ENCODE measurements at places on chromosomes 4 and X.

DNA sequence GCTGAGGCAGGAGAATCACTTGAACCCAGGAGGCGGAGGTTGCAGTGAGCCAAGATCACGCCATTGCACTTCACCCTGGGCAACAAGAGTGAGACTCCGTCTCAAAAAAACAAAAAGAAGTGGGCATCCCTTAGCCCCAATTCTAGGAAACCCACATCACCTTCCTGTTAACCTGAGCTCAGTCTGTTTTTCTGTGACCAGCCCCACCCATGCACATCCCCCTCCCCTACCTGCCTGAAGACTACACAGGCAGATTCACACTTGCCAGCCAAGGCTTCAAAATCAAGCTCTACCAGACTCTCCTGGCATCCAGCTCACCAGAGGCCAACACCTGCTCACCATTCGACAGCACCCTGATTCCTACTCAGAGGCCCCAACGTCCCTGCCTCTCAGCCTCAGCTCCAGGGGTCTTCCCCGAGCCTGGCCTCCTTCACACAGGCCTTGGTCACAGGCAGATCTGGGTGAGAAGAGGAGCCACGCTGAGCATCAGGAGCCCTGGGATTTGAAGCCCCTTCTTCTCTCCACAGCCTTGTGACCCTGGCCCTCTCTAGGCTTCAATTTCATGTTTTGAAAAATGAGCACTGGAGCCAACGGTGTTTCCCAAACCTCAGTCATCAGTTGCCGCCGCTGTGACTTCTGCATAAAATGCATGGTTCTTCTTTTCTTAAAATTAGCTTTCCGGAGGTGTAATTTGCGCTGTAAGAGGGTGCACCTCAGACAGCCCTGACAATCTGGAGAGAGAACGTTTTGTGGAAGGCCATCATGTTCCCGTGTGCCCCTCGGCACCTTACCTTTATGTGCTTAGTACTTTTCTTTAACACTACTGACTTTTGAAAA is 47.3 kb downstream of the JAKMIP1 start:
- DNase-seq, result no peak

DNA sequence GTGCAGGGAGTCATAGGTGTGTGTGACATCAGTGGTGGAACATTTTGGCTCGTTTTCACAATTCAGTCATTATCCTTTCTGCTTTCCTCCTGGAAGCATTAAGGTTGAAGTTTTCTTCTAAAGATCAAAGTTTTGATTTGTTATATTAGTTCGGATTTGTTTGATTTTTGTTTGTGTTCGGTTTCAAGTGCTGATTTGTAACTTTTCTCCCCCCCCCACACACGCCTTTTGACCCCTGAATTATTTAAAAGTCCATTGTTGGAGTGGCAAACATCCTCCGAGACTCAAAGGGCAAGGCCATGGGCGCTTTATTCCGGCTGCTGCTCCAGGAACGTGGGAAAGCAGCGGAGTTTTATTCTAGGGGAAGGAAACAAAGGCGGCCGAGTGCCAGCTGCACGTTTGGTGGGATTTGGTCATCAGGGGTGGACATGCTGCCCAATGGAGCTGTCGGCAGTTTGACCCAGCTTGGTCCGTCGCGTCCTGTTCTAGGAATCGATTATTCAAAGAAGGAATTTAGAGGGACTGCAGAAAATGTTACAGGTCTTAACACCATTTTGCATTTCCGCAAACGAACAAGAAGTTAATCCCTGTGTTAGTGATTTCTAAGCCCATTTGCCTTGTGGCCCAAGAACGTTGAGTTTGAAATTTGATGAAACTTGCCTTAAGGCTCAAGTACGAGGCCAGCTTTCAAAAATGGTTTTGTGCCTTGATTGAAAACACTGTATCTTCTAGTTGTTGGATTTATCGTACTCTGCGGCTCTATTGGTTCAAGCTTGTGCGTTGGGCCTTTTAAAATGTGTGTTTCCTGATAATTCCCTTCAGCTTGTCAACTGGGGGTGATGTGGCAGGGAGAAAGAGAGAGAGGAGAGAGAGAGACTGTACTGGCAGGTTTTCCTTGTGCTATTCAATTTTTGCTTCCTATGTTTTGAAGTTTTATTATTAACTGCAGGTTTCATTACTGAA is 565 bp upstream of the ZNF41 start:
- DNase-seq, result no peak

DNA sequence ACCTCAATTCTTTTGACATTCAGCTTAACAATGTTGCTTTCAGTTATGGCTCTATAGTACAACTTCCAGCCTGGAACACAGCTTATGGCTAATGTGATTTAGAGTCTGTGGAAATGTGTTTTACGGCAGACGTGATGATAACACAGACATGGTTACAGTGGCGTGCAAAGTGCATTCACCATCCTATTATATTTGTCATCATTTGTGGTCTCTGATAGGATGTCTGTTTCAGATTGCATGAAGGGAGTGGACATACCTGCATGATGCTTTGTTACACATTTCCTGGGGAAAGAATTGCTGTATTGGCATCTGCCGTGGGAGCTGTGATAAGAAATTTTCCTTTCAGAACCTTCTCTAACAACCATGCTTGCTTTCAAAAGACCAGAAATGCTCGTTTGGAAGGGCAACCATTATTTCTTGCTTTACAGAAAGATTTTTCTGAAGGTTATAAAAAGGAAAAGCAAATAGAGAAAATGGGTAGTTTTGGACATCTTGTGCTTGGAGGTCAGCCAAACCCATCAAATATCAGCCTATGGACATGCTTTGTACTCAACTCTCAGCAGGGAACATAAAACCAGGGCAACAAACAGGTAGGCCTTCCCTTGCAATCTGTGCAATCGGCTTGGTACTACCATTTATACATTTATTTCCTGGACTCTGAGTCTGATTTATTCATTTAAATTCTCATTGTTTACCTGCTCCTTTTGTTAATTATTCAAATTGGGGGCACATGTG is 273.9 kb downstream of the TLL1 start:
- DNase-seq, result no peak

GRCh38 chr4:24514808-24515207 is 69.5 kb downstream of the DHX15 start:
- DNase-seq, result no peak

DNA sequence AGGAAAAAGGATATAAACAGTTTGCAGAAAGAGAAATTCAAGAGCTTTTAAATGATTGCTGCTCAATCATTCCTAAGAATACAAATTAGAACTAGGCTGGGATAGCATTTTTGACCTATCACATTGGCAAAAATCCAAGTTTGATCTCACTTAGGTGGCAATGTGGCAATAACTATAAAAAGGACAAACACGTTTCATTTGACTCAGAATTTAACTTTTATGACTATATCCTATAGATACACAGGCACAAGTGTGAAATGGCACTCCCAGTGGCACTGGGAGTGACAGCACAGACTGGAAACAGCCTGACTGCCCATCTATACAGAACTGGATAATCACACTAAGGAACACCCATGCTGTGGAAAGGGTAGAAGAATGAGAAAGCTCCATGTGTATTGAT is 11.1 kb downstream of the CENPU start:
- no peak for DNase-seq

DNA sequence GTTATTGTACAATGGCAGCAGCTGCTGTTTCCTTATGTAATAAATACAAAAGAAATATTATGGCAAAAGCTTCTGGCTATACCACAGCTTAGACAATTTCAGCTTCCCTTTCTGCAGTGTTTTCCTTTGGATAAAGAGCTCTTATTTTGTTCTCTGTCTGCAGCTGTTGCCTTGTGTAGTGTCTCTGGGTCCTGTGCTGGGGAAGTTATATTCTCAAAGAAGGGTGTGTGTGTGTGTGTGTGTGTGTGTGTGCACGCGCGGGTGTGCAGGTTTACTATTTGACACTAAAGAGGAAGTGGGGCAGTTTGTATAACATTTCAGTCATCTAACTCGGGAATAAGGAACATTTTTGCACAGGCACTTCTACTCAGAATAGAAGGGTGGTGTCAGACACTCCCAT is 83.6 kb downstream of the REPS2 start:
- DNase-seq, result no peak

GRCh38 chr4:170990989-170991589 is 822.1 kb upstream of the GALNTL6 start:
- DNase-seq, result no peak

DNA sequence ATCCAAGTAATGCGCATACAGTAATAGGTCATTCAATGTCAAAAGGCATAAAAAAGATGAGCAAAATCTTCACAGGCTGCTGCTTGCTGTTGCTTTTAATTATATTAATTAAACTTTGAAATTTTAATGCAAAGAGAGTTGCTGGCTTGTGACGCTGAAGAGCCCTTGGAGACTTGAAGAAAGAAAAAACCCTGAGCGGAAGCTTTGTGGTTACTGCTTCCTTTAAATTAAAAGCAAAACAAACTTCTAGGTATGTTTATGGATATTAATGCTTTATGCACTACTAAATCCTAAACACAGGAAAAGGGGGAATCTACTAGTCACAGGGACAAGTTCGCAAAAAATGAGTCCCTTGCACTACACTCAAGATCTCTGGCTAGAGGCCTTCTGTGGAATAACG is 166.7 kb downstream of the ANTXR2 start:
- no peak for DNase-seq

- DNase-seq, result no peak
These were observed 185.6 kb downstream of the RAP1GDS1 start for GRCh38 chr4:98446499-98447375.

- DNase-seq, result no peak
These were observed 109.7 kb downstream of the NKX6-1 start for GRCh38 chr4:84389406-84389805.

DNA sequence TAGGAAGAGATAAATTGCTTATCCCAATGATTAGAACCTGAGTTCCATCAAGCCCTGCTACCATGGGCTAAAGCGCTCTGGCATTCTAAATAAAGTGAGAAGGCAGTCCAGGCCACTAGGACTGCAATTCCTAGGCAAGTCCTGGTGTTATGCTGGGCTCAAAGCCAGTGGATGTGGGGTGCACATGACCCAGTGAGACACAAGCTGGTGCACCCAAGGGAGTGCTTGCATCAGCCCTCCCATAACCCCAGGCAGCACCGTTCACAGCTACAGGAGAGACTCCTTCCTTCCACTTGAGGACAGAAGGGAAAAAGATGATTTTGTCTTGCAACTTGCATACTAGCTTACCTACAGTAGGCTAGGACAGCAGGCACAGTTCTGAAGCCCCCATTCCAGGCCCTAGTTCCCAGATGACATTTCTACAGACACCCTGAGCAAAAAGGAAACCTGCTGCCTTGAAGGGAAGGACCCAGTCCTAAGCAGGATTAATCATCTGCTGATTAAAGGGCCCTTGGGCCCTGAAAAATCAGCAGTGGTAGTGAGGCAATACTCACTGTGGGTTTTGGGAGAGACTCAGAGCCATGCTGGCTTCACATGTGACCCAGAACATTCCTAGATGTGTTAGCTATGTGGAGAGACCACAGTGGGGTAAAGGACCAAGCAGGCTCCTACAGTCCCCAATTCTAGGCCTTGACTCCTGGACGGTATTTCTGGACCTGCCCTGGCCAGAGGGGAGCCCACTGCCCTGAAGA is 77.8 kb downstream of the KLHL13 start:
- no peak for DNase-seq

GRCh38 chr4:7901311-7901885 is 38.3 kb downstream of the AFAP1 start:
- DNase-seq, result no peak

DNA sequence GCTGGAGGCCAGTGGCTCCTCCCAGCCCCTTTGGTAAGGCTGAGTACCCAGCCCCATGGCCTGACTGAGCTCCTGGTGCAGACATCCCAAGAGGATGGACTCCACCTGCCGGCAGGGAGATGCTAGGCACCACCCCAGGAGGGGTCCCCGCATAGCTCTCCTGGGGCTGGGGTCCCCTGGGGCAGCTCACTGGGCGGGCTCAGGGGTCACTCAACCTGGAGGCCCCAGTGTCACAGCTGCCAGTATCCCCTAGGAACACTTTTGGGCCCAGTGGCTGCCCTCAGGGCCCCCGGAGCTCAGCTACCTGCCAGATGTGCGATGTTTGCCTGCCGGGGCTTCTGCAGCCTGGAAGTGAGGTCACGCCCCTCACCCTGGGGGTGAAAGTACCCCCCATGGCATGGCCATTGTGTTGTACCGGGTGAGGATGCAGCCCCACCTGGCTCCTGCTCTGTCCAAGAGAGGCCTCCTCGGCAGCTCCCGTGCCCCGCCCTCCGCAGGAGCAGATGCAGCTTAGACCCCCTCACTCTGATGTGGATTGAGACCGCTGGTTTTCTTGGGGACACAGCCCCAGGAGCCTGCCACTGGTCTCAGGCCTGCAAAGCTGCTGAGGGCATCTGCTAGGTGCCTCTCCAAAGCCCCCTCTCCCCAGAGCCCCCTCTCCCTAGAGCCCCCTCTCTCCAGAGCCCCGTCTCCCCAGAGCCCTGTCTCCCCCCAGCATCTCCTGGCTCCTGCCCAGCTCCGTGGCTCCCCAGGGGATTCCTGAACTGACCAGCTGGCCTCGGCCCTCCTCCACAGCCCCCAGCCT is 6.7 kb upstream of the HGFAC start:
- DNase-seq, result no peak

DNA sequence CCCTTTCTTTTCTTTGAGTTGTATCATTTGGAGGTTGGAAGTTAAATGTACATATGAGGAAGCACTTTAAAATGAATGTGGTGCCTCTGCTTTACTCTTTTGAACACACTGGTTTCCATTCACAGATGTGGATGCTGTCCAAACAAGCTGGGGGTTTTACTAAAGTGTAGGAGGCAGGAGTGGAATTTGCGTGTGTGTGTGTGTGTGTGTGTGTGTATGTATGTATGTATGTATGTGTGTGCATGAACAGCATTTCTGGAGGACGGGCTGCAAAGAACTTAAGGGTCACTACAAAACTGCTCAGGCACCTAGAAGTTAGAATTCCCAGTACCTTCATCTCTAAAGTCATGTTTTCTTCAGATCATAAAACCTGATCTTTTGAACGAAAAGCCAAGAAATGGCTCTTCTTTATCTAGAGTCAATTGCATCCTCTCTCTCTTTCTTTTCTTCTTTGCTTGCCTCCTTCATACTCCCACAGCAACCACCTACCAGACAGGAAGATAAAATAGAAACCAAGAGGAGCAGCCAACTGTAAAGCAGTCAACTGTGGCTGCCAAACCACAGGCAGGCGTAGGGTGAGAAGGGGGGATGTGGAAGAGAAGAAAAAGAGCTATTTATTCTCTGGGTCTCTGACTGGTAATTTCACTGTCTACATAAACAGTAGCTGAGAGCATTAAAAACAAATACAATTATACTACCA is 177.0 kb upstream of the RASGEF1B start:
- DNase-seq, result no peak

DNA sequence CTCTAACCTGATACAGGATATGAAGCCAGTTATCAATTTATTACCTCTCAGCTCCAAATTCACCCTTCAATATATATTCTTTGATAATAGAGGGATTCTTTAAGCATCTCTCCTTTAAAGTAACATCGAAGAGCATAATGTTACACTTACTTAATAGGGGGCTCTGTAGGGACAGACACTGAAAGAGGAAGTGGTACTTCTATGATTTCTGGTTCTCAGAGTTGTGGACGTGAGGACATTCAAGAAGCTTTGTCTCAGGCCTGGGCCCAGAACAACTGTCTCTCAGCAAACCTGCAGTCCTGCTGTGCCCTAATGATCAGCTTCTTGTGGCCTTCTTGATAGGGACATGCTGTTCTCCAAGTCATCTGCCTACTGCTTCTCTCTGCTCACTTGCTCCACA is 4.2 kb upstream of the ZXDB start:
- DNase-seq, result no peak

Measured in stimulated activated CD8-positive, alpha-beta memory T cell treated with anti-CD3 and anti-CD28 coated beads, Interleukin-7, amount 100 ng/mL, for 1 hour (primary cell).